ENCODE measurements at places on chromosomes 6 and 20.

DNA sequence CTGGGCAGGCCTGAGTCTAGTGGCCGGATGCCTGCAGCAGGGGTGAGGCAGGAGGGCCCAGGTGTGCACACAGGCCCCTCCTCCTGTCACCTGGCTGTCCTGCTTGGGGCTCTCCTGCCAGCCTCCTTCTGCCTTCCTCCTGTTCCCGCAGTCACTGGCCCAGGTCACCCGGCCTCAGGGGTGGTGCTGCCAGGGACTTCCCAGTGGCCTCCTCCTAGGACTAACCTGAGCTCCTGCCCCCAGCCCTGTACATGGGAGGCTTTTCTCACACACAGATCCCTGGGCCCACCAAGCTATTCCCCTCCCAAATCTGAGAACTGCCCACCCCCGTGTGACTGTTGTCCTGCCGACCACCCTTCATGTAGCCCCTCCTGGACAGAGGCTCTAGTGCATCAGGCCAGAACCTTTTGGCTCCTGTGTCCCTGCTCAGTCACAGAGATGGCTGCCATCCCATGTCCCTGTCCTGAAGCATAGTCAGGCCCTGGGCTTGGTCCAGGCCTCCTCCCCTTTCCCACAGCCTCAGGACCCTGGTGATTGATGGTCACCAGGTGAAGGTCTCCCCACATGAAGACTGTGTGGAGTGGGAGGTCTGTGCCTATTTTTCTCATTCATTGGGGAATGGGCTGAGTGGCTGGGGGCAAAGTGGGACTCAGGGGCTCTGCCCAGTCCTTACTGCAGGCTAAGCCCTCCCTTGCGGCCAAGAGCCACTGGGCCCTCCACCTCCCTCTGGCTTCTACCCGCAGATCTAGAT lies 1.1 kb upstream of the ULBP1 start:
- no peak for DNase-seq

DNA sequence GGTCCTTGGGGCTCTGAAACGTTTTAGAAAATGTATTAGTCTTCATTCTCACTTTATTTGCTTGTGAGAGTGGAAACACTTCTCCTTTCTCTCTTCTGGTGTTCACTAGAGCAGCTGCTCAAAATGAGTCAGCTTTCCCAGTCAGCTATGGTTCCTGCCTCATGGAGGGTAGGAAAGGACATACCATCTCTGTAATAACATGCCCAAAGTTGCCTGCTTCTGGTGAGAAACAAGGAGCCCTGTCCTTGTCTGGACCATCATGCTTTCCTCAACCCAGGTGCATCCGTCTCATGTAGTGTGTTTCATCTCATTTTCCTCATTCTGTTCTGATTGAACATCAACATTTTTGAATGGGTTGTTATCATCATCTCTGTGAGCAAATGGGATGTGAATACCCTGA lies 17.1 kb upstream of the TINAG start:
- no peak for DNase-seq

- no peak for DNase-seq
These were observed 47.0 kb downstream of the ZDHHC14 start for GRCh38 chr6:157427969-157428368.

DNA sequence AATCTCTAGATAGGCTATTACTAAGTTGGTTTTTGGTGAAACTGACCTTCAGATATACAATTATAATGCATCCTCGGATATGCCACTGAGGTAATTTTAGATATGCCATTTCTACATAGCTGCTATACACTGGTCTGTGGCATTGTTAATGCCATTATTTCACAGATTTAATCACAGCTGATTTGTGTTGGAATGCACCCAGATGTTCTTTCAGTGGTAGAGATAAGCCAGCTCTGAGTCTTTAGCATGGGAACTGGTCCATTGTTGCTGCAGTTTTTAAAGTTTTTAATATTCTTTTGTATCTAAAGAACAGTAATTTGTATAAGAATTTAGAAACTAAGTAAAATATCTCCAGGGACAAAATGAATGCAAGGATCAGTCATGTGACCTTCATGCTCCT lies 6.8 kb downstream of the TMX4 start:
- no peak for DNase-seq

DNA sequence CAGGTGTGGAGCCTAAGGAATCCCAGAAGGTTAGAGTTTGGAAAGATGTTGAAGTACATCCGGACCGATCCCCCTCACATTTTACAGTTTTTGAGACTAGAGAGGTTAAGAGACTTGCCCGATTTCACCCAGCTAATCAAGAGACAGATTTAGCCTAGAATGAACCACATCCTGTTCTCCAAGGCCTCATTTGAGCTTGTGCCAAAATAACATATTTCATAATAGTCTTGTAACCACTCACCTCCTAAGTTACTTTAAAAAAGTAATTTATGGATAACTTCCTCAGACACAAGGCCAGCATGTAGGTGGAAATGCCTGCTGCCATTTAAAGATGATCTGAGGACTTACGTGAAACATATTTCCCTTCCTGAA lies 39.8 kb upstream of the ARHGAP18 start:
- no peak for DNase-seq

DNA sequence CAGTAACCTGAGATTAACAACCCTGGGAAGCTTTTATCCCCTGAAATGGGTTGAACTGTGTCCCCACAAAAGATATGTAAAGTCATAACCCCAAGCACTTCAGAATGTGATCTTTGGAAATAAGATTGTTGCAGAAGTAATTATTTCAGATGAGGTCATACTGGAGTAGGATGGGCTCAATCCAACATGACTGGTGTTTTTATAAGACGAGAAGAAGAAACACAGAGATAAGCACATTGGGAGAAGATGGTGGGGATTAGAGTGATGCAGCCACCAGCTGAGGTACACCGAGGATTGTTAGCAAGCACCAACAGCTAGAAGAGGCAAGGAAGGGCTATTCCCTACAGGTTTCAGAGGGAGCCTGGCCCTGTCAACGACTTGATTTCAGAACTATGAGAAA lies 12.5 kb upstream of the RNF217 start:
- no peak for DNase-seq

- no peak for DNase-seq
These were observed 19.3 kb upstream of the RNF146 start for GRCh38 chr6:127247114-127248096.
